ENCODE measurements at places on chromosomes 3 and 15. TPM values are rescaled to one million over a fixed set of nuclear protein-coding genes. Genes with fewer than 3 reads are reported as not detected.

The SCG5 gene
- polyA plus RNA-seq = not detected

The RGMA gene
- 0.35 TPM for polyA plus RNA-seq

The CALML4 gene
- polyA plus RNA-seq = 38.8 TPM

The PSTPIP1 gene
- polyA plus RNA-seq = 86.8 TPM

The SSUH2 gene
- polyA plus RNA-seq = 0.03 TPM

The PTPN23 gene
- polyA plus RNA-seq = 1.2 TPM

The SEMA5B gene
- not detected for polyA plus RNA-seq

The KLF15 gene
- not detected for polyA plus RNA-seq

The PCOLCE2 gene
- polyA plus RNA-seq = not detected

The SOX14 gene
- not detected for polyA plus RNA-seq

The CDHR4 gene
- not detected for polyA plus RNA-seq

The NUDT16 gene
- polyA plus RNA-seq = 23.6 TPM

The ZPLD1 gene
- not detected for polyA plus RNA-seq

The MYRIP gene
- not detected for polyA plus RNA-seq

The EEF1AKMT4 gene
- 7.3 TPM for polyA plus RNA-seq

The GASK1A gene
- not detected for polyA plus RNA-seq

The CTXND1 gene
- not detected for polyA plus RNA-seq

The CYP8B1 gene
- polyA plus RNA-seq = not detected

The ADGRG7 gene
- not detected for polyA plus RNA-seq

The GAP43 gene
- polyA plus RNA-seq = not detected

The CEP63 gene
- polyA plus RNA-seq = 17.2 TPM

The SRGAP3 gene
- 0.81 TPM for polyA plus RNA-seq

The CTDSPL gene
- 0.15 TPM for polyA plus RNA-seq

The TCF12 gene
- polyA plus RNA-seq = 11.3 TPM

The DLEC1 gene
- polyA plus RNA-seq = 0.14 TPM

The ROPN1B gene
- polyA plus RNA-seq = not detected

The DNAH12 gene
- polyA plus RNA-seq = 0.03 TPM

The ROBO2 gene
- not detected for polyA plus RNA-seq

The OXSM gene
- polyA plus RNA-seq = 4.5 TPM

The CHSY1 gene
- polyA plus RNA-seq = 9.0 TPM

The P2RY14 gene
- 0.50 TPM for polyA plus RNA-seq

The CPN2 gene
- polyA plus RNA-seq = not detected

The RTP3 gene
- polyA plus RNA-seq = not detected

The RAB27A gene
- polyA plus RNA-seq = 135 TPM

The AHSG gene
- not detected for polyA plus RNA-seq

The TGM4 gene
- not detected for polyA plus RNA-seq

The STAC gene
- 0.10 TPM for polyA plus RNA-seq

The AQP9 gene
- 35.6 TPM for polyA plus RNA-seq

The SLC12A1 gene
- polyA plus RNA-seq = not detected

The CELF6 gene
- polyA plus RNA-seq = not detected

All from CD14-positive monocyte (primary cell).